ENCODE measurements at places on chromosomes 7 and 10.
A peak's percentile ranks its signal among the peaks of the same experiment; 100 is the strongest.

DNA sequence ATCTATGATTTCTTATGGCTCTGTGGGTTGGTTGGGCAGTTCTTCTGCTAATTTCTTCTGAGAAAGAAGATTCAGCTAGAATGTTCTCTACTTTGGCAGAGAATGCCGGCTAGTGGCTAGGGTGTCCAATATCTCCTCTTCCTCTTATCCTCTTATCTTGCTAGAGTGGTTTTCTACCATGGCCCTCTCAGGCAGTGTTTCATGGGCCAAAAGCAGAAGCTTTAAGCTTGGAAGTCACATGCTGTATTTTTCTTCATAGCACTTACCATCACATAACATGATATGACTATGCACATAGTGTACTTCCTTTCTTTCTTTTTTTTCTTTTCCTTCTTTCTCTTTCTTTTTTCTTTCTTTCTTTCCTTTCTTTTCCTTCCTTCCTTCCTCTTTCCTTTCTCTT, 140.0 kb downstream of the ITGB8 start:
- no peak for DNase-seq

DNA sequence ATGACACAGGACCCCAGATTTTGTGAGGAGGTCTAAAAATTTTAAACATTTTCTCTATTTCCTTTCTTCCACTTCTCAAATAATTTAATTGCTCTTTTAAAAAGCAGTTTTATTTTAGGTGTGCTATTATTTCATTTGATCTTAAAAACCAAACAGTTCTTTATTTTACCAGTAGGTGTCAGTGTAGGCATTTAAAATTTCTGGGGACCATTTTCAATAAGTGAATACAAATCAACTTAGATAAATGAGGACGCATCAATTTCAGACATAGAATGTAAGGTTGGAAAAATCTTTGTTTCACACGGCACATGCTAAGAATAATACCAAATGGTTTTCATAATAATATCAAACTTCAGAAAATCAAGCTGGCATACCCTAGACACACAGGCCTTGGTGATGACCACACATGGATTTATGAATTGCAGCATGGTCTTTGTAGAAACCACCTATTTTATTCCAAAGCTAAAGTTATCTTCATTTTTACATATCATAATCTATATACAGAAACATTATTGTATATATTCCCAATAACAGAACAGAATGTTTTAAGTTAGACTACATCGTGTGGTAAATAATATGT, 127.6 kb upstream of the SLC26A5 start:
- DNase-seq, result peak; percentile 37

- DNase-seq, result no peak
These were observed 469.8 kb downstream of the GLRX3 start for GRCh38 chr10:130606001-130606405.

- DNase-seq, result no peak
These were observed 272.6 kb downstream of the FGFR2 start for GRCh38 chr10:121325490-121326231.

- DNase-seq, result peak; percentile 3
These were observed 595.9 kb downstream of the DNAJB6 start for GRCh38 chr7:157932498-157933218.

DNA sequence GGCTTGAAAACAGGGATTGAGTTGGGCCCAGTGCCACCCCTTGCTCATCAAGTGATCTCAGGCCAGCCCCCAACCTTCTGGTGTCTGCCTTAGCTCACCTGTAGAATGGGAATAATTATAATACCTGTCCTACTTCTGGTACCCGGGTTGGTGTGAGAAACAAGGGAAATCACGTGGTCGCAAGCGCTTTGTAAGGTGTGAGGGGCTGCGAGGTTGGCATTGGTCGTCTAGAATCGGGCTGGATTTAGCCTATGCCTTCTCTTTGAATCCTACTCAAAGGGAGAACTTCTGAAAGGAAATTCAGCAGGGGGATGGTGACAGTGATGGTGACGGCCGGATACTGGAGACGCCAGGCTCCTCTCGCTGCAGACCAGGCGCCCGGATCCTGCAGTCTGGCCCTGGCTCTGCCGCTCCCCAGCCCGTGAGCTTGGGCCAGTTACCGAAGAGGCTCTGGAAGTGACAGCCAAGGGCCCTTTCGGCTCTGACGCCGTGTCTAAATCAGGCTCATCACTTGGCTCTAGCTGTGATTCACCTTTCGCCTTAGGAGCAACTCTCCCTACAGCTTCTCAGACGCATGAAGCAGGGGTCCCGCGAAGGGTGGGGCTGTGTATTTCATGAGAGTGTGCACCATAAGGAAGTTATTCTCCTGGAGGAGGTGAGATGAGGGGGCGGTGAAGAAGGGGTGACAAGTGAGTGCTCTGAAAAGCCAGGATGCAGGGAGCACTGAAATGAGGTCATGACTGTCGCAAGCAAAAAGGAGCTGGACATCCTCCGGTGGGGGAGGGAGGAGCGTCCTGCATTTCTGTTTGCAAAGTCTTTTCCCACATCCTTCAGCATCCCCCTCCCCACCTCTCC, 4.0 kb upstream of the CREB5 start:
- no peak for DNase-seq

DNA sequence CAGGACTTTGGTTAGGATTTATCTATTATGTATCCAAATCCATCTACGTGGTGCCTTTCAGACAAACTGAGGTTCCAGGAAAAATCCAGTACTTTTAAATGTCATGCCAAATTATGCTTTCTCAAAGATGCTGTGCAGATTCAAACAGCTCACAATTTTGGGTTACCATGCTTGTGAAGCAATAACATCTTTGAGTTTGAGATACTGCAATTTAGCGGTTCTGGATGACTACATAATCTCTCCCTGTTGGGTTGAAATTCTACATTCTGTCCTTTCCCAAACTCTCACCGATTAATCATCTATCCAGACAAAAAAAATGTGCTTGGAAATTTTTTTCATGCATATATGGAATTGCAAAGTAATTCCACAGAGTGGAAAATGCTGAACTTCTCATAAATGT, 3.5 kb downstream of the RHOBTB1 start:
- DNase-seq, result no peak

DNA sequence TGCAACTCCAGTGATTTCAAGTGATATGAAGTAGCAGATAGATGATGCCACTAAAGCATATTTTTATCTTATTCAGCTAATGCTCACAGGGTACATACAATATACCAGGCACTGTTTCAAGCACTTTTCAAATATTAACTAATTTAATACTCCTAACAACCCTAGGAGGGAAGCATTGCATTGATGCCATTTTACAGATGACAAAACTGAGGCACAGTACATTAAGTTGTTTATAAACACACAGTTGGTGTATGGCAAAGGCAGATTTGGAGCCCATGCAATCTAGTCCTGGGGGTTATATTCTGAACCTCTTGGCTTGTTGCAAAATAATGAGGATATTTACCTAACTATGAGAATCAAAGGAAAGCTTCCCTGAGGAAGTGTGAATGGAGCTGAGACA, 371.0 kb downstream of the SFMBT2 start:
- no peak for DNase-seq

DNA sequence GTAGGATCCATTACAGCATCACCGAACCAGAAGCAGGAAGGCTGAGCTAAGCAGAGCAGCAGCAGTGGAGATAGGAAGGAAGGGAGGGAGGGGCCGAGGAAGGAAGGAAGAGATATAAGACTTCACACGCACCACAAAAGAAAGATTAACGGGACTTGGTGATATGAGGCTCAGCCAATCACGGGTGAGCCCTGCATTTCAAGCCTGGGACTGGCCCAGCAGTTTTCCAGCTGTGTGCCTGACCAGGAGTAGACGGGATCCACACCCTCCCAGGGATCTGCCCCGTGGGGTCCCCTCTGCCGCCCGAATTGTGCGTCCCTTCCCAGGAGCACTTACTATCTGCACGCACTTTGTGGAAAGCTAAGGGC, 16.2 kb downstream of the ATG9B start:
- no peak for DNase-seq

DNA sequence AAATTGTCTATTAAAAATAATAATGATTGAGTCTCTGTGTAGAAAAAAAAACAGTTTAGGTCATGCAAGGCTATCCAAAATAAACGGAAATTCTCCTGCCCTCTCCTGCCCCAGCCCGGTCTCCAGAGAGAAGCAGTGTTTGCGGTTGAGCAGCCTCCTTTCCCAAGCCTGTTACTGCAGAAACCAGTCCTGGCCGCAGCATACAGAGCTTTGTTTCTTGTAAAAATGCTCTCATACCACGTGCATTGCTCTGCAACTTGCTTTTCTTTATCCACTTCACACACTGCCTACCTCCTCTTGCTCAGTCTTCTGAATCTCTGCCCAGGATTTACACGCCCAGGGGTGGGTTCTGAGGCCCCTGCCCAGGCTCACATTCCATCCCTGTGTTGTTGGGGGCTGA, 34.4 kb upstream of the CUL1 start:
- no peak for DNase-seq

DNA sequence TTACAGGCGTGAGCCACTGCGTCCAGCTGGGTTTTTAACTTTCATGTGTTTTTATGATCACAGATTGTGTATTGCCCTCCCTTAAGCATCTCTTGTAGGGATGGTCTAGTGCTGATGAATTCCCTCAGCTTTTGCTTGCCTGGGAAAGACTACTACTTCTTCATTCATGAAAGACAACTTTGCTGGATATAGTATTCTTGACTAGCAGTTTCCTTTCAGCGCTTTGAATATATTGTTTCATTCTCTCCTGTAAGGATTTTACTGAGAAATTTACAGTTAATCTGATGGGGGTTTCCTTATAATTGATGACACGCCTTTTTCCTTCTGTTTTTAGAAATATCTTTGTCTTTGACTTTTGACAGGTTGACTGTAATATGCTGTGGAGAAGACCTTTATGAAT, 33.2 kb downstream of the STK31 start:
- no peak for DNase-seq

GRCh38 chr7:72751378-72751777, 76.6 kb downstream of the TYW1B start:
- DNase-seq, result no peak

GRCh38 chr7:19327018-19327417, 181.8 kb upstream of the FERD3L start:
- no peak for DNase-seq

DNA sequence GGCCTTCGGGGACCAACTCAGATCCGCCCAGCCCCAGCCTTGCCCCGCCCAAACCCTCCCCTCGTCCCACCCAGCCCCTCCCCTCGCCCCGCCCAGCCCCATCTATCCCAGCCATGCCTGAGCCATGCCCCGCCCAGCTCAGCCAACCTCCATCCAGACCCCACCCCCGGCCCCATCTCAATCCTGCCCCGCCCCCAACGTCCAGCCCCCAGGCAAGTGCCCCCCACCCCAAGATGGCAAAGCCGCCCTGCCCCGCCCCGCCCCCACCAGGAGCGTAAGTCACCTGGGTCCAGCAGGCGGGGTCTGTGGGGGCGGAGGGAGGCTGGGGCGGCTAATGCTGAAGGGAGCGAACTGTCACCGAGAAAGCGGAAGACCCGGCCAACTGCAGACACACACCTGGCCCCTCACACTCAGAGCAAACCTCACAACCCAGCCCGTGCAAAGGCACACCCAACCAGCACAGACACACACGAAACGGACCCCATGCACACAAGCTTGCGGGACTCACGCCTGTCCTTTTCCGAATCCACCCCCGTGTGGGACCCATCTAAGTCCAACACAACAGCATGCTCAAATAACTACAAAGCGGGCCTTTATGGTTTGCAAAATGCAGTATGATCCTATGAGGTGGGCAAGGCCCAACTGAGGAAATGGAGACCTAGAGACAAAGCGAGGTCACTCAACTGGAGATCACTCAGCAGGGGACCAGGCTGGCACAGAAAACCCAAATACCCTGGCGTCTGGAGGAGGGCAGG, 11.5 kb upstream of the OGA start:
- DNase-seq, result no peak

Data from HFFc6 (cell line).